ENCODE measurements at places on chromosomes 2 and 18. TPM values are rescaled to one million over a fixed set of nuclear protein-coding genes. Genes with fewer than 3 reads are reported as not detected.

Gene CENPO
- 43.1 TPM for total RNA-seq

Gene MEMO1
- total RNA-seq, result 70.8 TPM

Gene LRP1B
- total RNA-seq, result not detected

Gene PRSS56
- total RNA-seq, result 0.20 TPM

Gene FASTKD1
- 25.8 TPM for total RNA-seq

Gene CCDC178
- not detected for total RNA-seq

Gene SFTPB
- not detected for total RNA-seq

Gene EFEMP1
- 40.4 TPM for total RNA-seq

Gene TFCP2L1
- 10.0 TPM for total RNA-seq

Gene NIFK
- 59.9 TPM for total RNA-seq

Gene CFAP221
- total RNA-seq, result 0.40 TPM

Gene TRIM54
- total RNA-seq, result 0.73 TPM

Gene OR6B2
- total RNA-seq, result not detected
